ENCODE measurements at places on chromosomes 2 and 18. TPM values are rescaled to one million over a fixed set of nuclear protein-coding genes. Genes with fewer than 3 reads are reported as not detected.

GRCh38 chr2:231554748-231555545 lies 24.7 kb upstream of the NMUR1 start:
- ATAC-seq = no peak

GRCh38 chr18:13240060-13240725 lies 21.6 kb downstream of the LDLRAD4 start:
- no peak for ATAC-seq

GRCh38 chr2:239468491-239469105 lies 67.8 kb upstream of the HDAC4 start:
- no peak for ATAC-seq

GRCh38 chr2:196899976-196900375 lies 26.5 kb downstream of the PGAP1 start:
- ATAC-seq = no peak

DNA sequence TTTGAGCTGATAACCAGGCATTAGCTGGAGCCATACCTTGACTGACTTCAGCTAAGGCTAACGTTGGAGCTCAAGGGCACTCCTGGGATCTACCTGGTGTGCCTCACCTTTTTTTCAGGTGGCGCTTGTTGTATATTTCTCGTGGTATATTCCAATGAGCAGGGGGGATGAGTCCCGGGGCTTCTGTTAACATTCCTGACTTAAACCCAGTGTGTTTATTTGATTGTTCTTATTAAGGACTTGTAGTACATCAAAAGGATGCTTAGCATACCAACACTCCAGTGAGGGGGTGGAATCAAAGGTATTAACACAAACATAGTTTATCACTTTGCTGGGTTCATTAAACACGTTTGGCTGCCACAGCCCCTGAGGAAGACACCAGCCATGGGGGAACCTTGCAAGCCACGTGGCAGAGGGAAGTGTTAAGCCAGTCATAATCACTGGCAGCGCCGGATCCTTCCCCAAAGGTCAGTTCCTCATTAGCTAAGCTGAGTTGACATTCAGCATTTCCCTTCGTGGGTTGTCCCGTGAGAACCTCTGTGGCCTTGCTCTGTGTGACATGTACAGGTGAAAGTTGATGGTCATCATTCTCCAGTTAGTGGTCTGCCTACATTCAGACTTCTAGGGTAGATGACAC lies 119.5 kb upstream of the MCFD2 start:
- ATAC-seq = no peak

GRCh38 chr18:11322006-11322405 lies 172.6 kb upstream of the PIEZO2 start:
- no peak for ATAC-seq

DNA sequence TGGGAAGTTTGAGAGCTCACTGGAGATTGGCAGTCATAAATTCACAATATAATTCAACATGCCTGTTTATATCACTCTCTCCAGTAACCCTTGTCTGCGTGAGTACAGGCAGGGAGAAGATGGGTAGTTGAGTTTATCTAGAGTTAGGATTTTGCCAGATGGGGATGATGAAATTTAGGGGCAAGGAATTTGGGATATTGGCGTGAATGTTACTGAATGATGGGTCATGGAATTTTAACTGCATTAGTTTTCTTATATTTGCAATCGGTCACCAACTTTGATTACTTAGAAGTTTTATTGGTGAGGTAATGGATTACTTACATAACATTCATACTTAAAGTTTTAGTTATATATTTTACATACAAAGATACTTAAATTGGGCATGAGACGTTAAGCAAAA lies 35.1 kb downstream of the SANBR start:
- ATAC-seq = no peak

The RAB17 gene
- total RNA-seq = 2.5 TPM

The THADA gene
- total RNA-seq = 36.9 TPM

The CIAO1 gene
- total RNA-seq = 81.3 TPM

The PKDCC gene
- total RNA-seq = not detected

The HOXD4 gene
- not detected for total RNA-seq

The PTPRN gene
- 6.3 TPM for total RNA-seq

The TTR gene
- not detected for total RNA-seq

The TEX44 gene
- total RNA-seq = not detected
